Kasumi-1 (cell line): ENCODE measurements at places on chromosomes 4 and X.

DNA sequence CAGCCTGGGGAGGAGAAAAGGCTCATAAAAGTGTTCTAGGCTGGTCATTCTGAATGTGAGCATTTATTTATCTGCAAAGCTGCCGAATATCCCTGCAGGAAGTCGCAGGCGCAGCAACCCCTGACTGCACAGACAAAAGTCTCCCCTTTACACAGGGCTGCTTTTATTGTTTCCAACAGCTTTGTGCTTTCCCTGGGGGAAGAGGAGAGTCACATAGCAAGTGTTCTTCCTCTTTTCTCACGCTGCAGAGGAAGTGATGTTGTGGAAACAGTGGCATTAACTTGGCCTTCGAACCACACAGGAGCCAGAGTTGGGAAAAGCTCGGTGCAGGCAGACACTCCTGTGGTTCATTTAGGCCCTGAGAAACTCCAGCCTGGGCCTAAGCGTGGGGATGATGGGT, 81.5 kb upstream of the BCOR start:
- peak; percentile 78 for DNase-seq

- no peak for DNase-seq
Observed at GRCh38 chr4:84814094-84814750, 152.3 kb downstream of the WDFY3 start.

DNA sequence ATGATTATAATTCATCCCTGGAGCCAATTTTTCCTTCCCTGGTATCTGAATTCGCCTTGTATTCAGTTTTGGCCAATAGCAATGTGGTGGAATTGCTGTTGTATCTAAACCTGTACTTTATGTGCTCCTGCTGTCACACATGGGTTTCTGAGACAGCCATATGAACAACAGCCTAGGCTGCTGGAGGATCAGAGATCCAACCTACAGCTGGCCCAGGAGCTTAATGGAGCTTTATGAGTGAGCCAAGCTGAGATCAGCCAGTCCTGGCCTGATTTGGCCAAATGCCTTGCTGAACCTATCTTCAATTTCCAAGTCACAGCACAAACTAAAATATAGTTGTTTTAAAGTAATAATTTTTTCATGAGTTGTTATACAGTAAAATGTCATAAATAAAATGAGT, 1071.5 kb downstream of the PCDH7 start:
- DNase-seq: no peak

- DNase-seq: no peak
Observed at GRCh38 chr4:138338840-138339239, 96.7 kb upstream of the SLC7A11 start.

DNA sequence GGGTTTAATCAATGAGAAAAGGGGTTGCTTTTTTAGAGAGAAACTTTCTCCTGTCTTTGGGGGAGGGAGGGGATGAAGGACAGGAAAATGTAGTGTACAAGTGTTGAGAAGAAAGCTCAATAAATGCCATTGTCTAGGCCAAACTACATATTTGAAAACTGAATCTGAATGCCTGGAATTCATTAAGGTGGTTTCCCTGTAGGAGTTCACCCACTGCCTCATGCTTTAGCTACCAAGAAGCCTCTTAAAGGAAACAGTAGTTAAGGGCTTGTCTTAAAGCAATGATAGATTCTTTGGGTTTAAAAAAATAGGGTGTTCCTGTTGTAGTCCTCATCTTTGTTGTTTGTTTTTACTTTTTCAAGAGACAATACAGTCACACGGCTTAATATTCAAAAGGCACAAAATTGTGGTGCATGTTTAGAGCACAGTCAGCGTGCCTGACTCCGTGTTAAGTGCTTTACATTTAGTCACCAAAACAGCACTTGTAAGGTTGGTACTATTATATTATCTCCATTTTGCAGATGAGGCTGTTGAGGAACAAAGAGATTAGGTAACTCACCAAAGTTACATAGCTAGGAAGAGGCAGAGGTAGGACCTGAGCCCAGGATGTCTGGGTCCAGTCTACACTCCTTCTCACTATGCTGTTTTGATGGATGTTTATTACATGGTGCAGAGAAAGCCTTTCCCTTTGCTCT, 46.0 kb downstream of the FNIP2 start:
- no peak for DNase-seq

DNA sequence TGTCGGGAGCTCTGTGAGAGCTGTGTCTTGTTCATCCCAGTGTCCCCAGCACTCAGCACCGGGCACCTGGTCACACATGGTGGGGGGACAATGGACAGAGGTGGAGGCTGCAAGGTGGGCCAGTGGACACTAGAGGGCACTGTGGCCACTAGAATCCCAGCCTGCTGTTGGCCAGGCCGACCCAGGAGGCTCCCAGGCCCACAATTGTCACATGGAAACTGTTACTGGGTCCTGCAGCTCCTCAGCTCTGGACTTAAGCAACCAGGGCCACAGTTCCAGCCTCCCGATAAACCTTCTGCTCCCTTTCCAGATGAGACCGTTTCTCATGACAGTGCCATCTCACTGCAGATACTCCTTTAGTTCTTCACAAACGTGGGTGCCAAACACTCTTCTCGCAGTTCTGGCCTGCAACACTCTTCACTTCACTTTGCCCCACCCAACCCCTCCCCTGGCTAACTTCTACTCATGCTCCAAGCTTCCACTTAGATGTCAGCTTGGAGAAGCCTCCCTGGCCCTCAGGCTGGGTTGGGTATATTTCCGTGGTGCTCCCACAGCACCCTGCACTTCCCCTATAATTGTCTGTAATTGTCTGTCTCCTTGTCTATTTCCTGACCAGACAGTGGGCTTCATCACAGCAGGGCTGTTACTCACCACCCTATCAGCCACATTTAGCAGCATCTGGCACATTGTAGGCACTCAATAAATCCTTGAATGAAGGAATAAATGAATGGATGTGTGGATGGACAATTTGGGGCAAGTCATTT, 3.5 kb upstream of the IQSEC2 start:
- peak; percentile 52 for DNase-seq

DNA sequence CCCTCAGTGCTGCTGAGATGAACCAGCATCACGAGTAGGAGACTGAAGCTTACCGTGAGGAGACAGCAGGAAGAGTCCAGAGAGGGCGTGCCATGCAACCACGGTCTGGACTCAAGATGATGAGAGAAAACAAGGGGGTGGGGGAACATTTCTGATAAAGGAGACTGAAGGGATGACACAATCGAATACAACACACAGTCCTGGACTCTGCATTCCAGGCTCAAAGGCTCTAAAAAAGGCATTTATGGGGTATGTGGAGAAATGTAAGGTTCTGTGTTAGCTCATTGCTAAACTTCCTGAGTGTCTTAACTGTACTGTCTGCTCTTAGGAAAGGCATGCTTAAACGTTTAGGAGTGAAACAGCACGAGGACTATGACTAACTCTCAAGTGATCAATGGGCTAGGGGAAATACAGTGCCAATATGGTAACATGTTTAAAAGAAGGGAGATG, 20.6 kb upstream of the IRAK1 start:
- peak; percentile 45 for DNase-seq

DNA sequence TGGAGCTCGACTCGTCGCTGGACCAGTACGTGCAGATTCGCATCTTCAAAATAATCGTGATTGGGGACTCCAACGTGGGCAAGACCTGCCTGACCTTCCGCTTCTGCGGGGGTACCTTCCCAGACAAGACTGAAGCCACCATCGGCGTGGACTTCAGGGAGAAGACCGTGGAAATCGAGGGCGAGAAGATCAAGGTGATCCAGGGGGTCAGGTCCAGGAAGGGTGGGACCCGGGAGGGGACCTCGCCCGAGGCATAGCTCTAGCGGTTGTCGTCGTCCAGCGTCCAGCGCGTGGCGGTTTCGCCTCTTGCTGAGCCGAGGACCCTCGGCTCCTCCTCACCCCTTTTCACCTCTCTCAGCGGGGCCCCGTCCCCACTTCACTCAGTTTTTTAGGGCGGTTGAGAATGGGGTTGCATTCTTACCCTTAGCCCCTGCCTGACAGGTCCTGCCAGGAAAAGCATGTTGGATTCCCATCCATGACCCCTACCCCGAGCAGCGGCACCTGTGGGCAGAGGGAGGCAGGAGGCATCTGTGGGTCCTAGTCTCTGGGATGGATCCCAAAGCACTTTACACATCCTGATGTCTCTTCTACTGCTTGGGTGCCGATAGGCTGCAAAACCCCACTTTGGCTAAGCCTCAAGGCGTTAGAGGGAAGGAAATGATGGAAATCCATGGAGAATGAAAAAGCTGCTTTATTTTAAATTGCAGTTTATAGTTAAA, 524 bp downstream of the RAB33A start:
- no peak for DNase-seq

- DNase-seq: no peak
Observed at GRCh38 chrX:54087661-54088060, 43.4 kb upstream of the PHF8 start.

DNA sequence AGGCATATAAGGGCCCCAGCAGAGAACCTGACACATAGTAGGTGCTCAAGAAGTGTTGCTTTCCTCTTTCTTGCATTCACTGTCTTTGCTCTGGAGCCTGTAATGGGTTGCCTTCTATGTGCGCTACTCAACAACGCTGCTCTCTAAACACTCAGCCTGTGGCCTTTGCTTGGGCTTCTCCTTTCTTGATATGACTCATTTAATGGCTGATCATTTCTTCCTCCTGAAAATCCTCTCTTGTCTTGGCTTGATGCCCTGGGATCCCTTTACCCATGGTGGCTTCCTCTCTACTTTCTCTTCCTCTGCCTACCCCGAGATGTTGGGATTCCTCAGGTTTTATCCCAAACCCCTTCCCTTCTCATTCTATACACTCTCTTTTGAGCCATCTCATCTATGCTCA, 19.9 kb upstream of the PJA1 start:
- no peak for DNase-seq
